Stimulated activated CD8-positive, alpha-beta memory T cell treated with anti-CD3 and anti-CD28 coated beads, Interleukin-4, amount 100 ng/mL, for 24 hours (primary cell): ENCODE measurements at places on chromosomes 6 and 20.

- no peak for DNase-seq
These were observed 8.5 kb upstream of the SIM1 start for GRCh38 chr6:100473182-100473581.

GRCh38 chr6:132498638-132499037 is 14.3 kb downstream of the STX7 start:
- no peak for DNase-seq

GRCh38 chr6:156720691-156721685 is 56.2 kb upstream of the ARID1B start:
- DNase-seq, result no peak

- DNase-seq, result no peak
These were observed 96.0 kb upstream of the PRND start for GRCh38 chr20:4625687-4626086.

DNA sequence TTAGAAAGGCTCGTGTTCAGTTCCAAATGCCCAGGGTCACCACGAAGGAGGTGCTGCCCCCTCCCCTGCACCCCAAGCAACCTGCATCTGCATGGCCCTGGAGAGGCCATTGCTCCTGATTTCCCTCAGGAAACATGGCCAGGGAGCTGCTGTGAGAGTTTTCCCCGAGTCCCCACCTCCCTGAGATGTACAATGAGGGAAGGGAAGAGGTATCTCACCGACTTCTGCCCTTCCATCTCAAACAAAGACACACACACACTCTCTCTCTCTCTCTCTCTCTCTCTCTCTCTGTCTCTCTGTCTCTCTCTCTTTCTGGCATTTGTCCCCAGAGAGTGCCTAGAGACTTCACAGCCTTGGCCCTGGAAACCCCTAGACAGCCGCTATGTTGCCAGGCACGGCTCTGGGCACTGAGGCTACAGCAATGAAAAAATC is 120.4 kb downstream of the MRPL14 start:
- no peak for DNase-seq

DNA sequence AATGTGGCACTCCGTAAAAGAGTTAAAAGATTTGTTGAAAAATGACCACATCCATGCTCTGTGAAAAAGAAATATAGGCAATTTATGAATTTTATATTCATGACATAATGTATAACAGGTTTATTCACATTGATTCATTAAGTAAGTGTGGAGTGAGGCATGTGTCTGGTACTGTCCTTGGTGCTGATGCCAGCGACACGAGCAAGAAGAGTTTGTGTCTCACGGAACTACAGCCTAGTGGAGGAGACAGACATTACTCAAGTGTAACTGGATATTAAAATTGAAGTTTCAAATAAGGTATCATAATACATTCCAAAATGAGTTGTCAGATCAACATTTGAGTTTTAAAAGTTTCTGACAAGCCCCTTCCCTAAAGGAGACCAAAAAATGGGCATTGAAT is 158.2 kb upstream of the PRND start:
- DNase-seq, result no peak

DNA sequence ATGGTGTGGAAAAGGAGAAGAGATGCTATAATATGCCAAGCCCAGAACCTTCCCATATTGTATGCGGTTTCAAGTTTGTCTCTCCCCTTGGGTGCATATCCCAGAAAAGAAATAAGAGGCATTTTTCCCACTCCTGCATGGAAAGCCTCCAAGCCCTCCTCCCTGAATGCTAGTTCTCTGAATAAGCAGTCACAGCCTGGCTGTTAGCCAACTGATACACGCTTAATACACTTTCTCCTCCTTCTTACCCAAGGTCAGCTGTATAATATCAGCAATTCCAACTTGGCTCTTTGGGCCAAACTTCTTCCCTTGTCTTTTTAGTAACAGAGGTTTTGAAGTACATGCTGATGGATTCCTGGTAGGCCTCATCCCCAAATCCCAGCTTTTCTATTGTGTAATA is 440.1 kb downstream of the EPHA7 start:
- no peak for DNase-seq

DNA sequence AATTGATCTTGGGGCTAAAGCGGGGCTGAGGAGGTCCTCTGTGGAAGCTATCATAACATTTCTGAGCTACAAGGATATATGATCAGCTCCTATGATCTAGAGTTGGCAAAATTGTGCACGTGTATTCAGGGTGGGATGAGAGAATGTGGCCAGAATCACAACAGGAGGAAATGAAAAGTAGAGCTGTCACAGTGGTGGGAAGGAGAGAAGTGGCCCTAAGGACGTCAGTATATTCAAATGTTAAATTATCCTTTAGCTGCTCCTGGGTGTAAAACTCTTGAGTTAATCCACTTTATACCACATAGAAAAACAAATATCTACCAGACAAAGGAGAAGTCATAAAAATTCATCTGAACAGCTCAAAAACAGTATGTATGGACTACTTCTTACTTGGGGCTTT is 14.8 kb upstream of the POPDC3 start:
- DNase-seq, result no peak

- no peak for DNase-seq
These were observed 1.5 kb downstream of the TFAP2B start for GRCh38 chr6:50819904-50820868.

- no peak for DNase-seq
These were observed 553.0 kb upstream of the ADGRB3 start for GRCh38 chr6:68082086-68082485.

GRCh38 chr6:93418408-93419303 is 703 bp downstream of the EPHA7 start:
- DNase-seq, result no peak

DNA sequence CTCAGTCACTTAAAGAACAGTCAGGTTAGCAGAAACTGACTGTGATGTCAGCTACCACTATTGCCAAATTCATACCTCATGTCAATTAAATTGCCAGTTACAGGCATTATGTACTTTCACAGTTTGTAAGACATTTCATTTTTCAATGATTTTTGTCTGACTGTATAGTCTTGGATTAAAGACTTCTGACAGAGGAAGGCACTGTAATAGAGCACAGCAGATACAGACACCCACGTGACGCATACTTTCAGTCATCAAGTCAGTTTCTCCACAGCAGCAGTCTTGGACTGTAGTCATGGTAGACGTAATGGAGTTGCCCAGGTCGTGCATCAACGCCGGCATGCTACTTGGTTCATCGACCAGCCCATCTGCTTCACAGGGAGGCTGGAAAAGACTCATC is 29.5 kb upstream of the ELOVL5 start:
- no peak for DNase-seq

- DNase-seq, result no peak
These were observed 154.0 kb upstream of the LAMP5 start for GRCh38 chr20:9360431-9360830.
